Activated naive CD4-positive, alpha-beta T cell (primary cell): ENCODE measurements at places on chromosomes 3 and 15.

DNA sequence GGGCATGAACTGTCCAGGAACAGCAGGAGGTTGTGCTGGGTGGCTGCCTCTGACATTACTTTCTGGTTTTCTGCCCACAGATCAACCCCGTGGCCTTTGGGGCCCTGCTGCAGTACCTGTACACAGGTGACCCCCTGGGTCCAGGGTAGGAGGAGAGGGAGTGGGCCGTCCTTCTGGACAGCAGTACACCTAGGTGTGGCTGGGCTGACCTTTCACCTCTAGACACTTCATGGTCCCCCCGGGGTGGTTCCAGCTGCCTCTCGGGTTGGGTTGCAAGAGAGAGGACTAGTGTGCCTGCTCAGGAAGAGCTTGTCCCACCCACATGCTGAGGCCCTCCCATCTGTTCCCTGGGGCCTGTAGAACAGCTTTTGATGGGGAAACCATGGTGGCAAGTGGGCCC lies 3.7 kb downstream of the ABTB1 start:
- no peak for DNase-seq

DNA sequence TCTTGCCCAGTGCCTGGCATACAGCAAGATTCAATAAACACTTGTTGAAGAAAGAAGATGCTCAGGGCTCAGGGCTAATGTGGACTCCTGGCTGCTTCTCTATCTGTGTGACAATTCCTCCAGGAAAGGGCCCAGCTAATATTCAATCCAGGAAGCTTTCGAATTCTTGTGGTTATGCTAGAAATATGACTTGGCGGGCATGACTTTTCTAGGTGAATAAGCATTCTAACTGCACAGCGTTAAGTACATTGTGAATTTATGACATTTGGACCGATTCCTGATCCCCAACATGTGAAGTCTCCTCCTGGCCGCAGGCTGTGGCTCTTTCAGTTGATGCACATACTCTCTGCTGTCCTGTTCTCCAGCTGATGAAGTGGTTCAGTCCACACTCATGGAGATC lies 117.0 kb downstream of the IMPG2 start:
- no peak for DNase-seq

GRCh38 chr3:132267391-132267993 lies 49.7 kb upstream of the ACP3 start:
- no peak for DNase-seq

- DNase-seq: no peak
These were observed at the start of gene ARPIN for GRCh38 chr15:89912674-89913396. Gene ARPIN (minus strand): TSS chr15:89912952. CDS start chr15:89912835, 117 bp downstream.

- no peak for DNase-seq
These were observed 202.6 kb downstream of the TIGIT start for GRCh38 chr3:114496466-114496865.

DNA sequence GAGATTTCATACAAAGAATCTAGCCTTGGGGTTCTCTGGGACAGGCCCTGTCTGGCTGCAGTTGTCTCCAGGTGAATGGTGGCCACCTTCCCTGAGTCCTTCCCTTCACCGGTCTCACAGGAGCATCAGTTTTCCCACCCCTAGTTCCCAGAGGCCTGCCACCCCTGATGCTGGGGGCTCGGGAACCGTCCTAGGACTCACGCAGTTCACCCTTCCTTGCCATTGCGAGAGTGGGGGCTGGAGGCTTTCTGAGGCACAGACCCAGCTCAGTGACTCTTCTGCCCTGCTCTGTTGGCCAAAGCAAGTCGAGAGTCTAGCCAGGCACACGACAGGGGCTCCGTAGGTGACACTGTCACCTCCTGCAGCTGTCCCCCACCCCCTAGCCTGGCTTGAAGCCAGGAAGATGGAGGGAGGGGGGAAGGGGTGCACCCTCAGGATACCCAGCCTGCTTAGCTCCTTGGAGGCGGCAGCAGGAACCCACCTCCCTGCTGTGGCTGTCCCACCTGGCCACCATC lies 130.3 kb downstream of the NUP210 start:
- DNase-seq: no peak

- no peak for DNase-seq
These were observed 86.6 kb upstream of the ADAMTSL3 start for GRCh38 chr15:83567318-83567717.

- no peak for DNase-seq
These were observed 61.9 kb downstream of the TRPM7 start for GRCh38 chr15:50624616-50625168.

DNA sequence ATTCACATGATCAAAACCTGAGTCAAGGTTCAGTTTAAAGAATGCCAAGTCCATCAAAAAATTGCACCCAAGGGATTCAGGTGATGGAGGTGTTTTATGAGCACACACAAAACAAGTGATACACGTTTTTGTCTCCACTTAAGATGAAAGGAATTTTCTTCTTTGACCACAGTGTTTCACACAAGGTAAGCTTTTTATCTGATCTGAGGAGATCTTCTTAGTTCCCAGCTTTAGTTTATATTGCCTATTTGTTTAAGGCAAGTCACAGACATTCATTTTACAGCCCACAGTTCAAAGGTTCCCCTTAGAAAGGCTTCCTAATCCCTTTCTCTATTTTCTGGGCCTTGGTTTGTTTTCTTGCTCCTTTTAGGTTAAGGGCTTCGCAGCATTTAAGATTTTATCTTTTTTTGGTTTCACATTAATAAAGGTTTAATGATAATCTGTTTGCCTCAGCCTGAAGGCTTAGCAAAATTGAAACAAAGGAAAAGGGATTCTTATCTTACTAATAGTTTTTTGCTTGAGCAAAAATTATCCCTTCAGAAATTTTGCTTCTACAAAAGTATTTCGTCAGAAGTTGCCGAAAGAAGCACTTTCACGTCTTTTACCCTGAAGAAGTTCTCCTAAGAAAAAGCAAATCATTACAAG lies 420.5 kb upstream of the NAALADL2 start:
- DNase-seq: no peak

DNA sequence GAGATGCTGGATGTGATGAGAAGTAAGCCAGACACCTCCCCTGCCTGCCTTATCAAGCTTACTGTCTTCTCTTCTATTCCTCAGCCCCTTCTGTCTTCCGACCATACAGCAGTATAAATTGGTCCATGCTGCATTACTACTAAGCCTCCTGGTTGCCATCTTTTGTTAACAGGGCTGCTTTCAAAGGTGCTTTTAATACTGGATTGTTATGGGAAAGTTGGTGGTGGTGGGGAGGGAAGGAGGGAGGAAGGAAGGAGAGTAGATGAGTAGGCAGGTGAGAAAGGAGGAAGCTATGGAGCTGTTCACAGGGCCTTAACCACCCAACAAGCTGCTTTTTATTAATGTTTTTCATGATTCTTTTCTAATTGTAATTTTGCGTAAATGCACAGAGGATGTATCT lies 114.9 kb downstream of the SLC25A26 start:
- no peak for DNase-seq

DNA sequence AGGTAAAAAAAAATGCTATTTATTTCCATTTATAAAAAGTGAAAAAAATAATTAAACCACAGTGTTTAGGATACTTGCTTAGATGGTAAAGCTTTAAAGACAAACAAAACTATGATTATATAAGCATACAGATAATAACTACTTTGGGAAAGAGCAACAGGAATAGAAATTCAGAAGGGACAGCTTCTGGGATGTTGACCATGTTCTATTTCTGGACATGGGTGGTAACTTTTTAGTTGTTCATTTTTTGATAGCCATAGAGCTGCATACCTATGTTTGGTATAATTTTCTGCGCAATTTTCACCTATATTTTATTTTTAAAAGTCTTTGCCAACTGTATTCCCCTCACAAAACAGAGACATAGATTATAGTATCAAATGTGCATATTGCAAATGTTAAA lies 572.0 kb upstream of the NR2F2 start:
- no peak for DNase-seq

- DNase-seq: no peak
These were observed 91.5 kb downstream of the ITPR1 start for GRCh38 chr3:4584456-4585249.

- no peak for DNase-seq
These were observed 683.8 kb downstream of the ZNF385D start for GRCh38 chr3:21067031-21067813.

DNA sequence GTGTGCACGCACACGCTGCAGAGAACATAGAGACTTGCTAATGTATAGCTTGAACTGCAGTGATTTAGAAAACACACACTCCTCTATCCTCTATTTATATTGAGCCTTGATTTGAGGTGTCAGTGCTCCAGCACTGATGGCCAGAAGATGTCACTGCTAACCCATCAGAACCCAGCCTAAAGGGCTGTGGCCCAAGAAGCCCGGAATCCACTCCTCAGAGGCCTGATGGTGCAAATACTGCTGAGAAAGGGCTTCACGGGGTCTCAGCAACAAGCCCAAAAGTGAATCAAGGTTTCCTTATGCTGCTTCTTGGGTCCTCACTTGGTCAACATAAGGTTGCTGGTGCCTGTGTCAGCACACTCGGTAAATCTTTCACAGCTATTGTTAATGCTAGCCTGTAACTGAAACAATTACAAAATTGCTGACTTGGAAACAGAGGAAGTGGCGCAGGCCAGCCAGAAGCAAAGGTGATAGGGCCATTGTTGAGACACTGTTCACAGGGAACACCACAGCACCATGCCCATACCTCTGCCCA lies 60.3 kb downstream of the HEG1 start:
- DNase-seq: no peak

GRCh38 chr15:26724381-26725150 lies 48.3 kb downstream of the GABRB3 start:
- DNase-seq: no peak

GRCh38 chr15:41502795-41503668 lies 9.4 kb downstream of the ITPKA start:
- no peak for DNase-seq

GRCh38 chr3:190780524-190780923 lies 82.0 kb downstream of the GMNC start:
- no peak for DNase-seq

GRCh38 chr15:86139828-86140227 lies 60.2 kb downstream of the AGBL1 start:
- no peak for DNase-seq

DNA sequence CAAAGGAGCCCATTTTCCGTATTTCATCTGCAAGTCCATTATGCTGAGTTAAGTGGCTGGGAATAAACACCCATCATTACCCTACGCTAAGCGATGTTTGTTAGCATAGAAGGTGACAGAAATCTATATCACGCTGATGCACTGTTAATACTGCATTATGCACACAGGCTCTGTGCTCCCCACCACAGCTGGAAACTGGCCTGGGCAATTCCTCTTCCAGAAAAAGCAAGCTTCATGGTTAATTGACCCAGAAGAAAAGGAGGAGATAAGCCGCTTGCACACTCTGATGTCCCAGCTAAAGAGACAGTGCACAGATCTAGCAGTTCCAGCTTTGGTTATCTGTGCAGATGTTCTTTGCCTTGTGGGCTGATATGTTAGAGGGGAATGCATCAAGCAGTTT lies 232.6 kb downstream of the NTRK3 start:
- DNase-seq: no peak

GRCh38 chr3:4492208-4493013 lies 737 bp upstream of the ITPR1 start:
- peak; percentile 15 for DNase-seq

- no peak for DNase-seq
These were observed 26.8 kb downstream of the TIMMDC1 start for GRCh38 chr3:119524931-119525662.

GRCh38 chr3:36992806-36993325 lies at the start of gene EPM2AIP1:
Gene EPM2AIP1 (minus strand): TSS chr3:36993131. CDS start chr3:36993077, 54 bp downstream.
- DNase-seq: no peak

GRCh38 chr15:92394309-92395097 lies 822 bp downstream of the ST8SIA2 start:
- DNase-seq: no peak

- DNase-seq: no peak
These were observed 161.6 kb downstream of the TCF12 start for GRCh38 chr15:57079931-57080620.

DNA sequence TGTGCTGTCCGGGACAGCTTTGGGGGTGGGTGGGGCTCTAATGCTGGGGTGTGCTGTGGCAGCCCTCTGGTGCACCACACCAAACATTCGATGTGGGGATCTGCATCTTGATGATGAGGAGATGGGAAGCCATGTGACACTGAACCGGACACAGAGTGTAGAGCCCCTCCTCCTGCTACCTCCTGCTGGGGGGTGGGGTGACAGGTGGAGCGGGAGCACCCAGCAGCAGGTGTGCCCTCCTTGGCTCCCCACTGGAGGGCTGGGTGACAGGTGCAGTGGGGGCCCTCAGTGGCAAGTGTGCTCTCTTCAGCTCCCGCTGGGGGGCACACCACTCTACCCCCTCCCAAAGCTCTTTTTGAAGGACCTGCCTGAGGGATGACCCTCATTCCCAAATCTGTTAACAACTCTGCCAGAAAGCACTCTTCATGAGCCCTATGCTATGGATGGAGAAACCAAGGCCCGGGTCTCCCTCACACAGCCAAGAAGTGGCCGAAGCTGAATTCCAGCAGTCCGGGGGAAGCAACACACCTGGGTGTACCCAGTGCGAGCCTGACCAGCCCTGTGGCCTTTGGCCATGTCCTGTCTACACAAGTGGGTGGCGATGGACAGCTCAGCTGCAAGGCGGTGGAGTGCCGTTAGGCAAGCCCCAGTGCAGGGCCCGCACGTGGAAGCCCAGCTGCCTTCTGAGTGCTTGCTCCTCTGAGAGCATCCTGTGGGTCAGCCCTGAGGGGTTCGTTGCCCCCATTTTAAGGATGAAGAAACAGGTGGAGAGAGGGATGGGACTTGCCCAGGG lies 609 bp upstream of the UROC1 start:
- DNase-seq: no peak

DNA sequence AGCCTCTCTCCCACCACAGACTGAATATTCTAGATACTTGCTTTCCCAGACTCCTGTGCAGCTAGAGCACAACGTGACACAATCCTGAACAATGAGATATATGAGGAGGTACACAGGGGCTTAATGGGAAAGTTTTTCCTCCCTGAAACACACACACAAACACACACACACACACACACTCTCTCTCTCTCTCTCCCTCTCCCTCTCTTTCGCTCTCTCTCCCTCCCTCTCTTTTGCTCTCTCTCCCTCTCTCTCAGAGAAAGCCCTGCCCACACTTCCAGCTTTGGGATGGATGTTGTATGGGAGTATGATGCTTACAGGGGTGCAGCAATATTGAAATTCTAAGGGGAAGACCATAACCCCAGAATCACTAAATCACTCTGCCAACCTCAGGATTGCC lies 110.1 kb downstream of the PLD1 start:
- DNase-seq: no peak

- no peak for DNase-seq
These were observed 240.1 kb upstream of the ST8SIA2 start for GRCh38 chr15:92153620-92154019.

DNA sequence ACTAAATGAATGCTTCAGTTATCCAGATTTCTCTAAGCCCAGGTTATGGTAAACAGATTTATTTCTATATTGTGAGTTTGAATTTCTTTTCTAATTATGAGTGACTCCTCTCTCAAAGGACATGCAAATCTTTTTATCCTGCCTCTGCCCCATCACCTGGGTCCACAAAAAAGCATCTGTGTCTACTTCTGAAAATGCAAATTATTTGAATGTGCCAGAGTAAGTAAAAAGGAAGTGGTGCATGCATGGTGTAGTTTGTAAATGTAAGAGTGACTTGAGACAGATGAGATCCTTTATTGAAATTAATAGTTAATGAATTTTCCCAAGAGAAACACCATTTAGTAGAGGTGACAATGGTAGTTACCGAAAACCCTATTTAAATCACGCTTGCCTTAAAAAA lies 26.9 kb downstream of the MCTP2 start:
- no peak for DNase-seq

GRCh38 chr15:33934921-33935320 lies 33.4 kb upstream of the CHRM5 start:
- no peak for DNase-seq

GRCh38 chr15:48617619-48618018 lies 27.9 kb downstream of the FBN1 start:
- no peak for DNase-seq
